Right atrium auricular region (tissue), 2 donors: ENCODE measurements at places on chromosomes 11 and 22. TPM values are rescaled to one million over a fixed set of nuclear protein-coding genes. Genes with fewer than 3 reads are reported as not detected.

DNA sequence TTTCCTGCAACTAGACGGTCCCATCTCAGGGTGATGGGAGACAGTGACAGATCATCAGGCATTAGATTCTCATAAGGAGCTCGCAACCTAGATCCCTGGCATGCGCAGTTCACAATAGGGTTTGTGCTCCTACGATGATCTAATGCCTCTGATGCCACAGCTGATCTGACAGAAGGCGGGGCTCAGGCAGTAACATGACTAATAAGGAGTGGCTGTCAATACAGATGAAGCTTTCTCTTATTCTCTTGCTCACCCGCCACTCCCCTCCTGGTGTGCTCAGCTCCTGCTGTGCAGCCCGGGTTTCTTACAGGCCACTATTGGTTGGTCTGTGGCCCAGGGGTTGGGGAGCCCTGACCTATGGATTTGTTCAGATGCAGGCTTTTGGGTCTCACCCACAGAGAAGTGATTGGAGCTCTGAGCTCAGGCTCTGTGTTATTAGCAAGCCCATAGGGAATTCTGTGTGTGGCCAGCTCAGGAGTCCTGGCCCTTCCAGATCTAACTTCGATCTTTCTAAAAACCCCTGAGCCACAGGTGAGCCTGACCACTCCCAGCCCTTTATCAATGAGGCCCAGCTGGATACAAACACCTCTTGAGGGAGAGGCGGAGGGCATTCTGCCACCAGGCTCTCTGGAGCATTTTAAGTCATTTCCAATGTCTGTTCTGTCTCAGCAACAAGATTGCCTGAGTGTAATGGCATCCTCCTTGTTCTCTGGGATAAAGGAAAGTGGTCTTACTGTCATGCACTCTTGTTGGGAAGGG lies 351.8 kb downstream of the BUD13 start:
- no peak for DNase-seq

MGAT3 gene
- 11.3 TPM for total RNA-seq

- peak; percentile 88 for DNase-seq
Observed at GRCh38 chr11:118618991-118619375, 11.6 kb downstream of the PHLDB1 start.

RFPL2 gene
- total RNA-seq, result not detected

DNA sequence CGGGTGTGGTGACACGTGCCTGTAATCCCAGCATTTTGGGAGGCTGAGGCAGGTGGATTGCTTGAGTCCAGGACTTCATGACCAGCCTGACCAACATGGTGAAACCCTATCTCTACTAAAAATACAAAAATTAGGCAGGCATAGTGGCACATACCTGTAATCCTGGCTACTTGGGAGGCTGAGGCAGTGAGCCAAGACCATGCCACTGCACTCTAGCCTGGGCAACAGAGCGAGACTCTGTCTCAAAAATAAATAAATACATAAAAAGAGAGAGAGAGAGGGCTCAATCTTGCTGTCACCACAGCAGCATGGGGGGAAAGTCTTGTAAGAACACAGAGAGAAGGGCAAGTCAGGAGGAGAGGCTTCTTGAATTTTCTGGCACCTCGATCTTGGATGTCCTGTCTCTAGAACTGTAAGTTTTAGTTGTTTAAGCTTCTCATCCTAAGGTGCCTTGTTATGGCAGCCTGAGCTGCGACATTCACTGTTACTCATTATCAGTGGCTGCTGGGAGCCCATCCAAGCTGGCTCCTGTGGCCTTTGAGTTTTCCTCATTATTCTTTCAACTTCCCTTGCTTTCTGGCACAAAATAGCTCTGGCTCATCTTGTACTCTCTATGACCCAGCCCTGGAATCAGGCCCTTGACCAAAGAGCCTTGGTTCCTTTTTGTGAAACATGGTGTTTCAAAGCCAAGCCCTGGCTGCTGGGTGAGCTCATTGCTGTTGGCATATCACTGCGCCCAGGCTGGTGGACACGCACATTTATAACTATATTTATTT lies 8.0 kb upstream of the PSMC3 start:
- DNase-seq, result no peak

OR56A1 gene
- total RNA-seq, result not detected

HTR3B gene
- total RNA-seq, result not detected

NXF1 gene
- 35.9 TPM for total RNA-seq

DNA sequence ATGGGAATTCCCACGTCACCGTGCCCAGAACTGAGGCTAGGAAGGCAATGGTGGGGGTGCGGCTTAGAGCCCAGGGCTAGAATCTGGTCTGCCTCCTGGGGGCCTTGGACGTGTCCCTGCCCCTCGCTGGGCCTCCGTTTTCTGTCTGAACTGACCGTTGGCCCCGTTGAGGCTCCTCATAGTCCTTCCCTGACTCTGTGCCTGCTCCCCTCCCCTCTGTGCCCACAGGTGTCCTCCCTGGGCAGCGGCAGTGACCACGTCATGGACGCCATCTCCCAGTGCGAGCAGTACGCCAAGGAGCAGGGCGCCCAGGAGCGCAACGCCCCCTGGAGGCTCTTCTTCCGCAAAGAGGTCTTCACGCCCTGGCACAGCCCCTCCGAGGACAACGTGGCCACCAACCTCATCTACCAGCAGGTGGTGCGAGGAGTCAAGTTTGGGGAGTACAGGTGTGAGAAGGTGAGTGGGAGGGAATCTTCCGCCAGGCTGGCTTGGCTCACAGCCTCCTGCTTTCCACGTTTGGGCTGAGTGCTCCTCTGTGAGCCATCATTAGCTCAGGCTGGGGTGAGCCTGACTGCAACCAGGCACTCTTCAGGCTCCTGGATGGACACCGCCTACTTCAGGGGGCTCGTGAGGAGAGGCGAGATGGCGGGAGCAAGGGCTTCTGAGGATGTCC lies 63.9 kb downstream of the MYO7A start:
- DNase-seq, result no peak
